ENCODE measurements at places on chromosomes 1 and 21.

GRCh38 chr1:215517441-215517891 lies 49.6 kb upstream of the KCTD3 start:
- no peak for DNase-seq

GRCh38 chr1:13823126-13823880 lies 123.3 kb downstream of the PRDM2 start:
- no peak for DNase-seq

DNA sequence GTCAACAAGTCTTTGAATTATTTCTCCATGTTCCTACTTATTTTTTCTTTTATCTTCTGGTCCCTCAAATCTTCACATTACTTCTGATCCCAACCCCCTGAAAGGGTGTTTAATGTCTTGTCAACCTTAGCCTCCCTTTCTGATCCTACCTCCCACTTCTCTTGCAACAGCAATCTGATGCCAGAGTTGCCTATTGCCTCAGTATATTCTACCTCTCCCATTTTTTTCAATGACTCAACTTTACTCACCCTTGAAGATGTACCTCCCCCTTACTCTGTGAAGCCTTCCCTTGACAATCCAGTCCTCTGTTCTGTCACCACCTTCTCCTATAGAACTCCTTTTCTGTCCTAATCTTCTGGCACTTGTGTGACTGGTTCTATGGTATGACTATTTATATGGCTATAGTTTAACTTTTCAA lies 99.5 kb upstream of the CD55 start:
- no peak for DNase-seq

- peak; percentile 57 for DNase-seq
Observed at GRCh38 chr1:91501523-91501851, 836 bp downstream of the CDC7 start.

GRCh38 chr1:240765732-240766363 lies 153.9 kb upstream of the GREM2 start:
- no peak for DNase-seq

DNA sequence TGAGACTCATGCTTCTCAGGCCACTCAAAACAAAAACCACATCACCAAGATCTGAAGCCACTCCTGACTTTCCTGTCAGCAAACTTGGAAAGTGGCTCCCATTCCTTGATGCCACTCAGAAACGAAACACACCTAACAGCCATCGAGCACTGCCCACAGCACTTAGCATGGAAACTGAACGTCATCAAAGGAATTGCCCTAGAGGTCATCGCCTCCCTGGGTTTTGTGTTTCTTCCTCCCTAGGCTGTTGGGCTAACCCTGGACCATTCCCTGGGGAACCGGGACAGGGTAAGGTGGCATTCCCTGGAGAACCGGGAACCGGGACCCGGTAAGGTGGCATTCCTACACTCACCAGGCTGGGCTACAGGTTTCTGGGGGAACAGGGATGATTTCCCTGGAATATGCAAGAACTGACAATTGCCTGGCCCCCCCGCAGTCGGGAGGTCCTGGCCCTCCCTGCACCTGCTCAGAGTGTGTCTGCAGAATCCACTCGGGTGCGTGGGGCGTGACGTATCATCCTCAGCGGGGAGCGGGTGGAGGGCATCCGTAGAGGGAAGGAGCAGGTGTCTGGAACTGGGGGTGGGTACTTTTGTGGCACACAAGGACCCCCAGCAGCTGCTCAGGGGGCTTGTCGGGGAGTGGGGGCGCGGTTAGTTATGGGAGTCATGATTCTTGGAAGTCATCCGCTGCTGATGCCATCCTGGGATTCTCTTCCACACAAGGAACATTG lies 30.3 kb downstream of the SLC45A1 start:
- no peak for DNase-seq

- no peak for DNase-seq
Observed at GRCh38 chr1:53328541-53329499, 950 bp upstream of the LRP8 start.

- no peak for DNase-seq
Observed at GRCh38 chr1:172345077-172345476, 75.4 kb upstream of the C1orf105 start.

Measured in NCI-H1436 treated with DMSO at 0.1 percent for 48 hours (cell line).